ENCODE measurements at places on chromosomes 16 and 17.

- DNase-seq = no peak
Measured at GRCh38 chr17:79085154-79085920, 10.7 kb downstream of the ENGASE start.

GRCh38 chr16:75011634-75012307 is 12.9 kb downstream of the ZNRF1 start:
- DNase-seq = no peak

- DNase-seq = no peak
Measured at GRCh38 chr16:57270221-57271062, 14.0 kb downstream of the PLLP start.

DNA sequence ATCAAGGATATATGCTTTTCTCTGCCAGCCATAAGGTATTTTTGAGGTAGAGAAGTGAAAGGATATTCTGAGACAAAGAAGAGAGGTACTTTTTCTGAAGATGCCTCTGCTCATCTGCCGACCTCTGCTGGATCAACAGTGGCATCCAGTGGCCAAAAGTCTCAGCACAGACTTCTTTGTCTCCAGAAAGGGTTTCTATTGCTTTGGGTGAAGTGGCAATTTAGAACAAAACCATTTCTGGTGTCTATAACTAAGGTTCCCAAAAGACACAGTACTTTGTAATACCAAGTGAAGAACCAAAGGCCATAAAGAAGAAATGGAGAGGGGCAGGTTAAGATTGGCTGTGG is 155.2 kb upstream of the C17orf78 start:
- DNase-seq = no peak

GRCh38 chr17:12549499-12550041 is 116.1 kb upstream of the MYOCD start:
- no peak for DNase-seq

DNA sequence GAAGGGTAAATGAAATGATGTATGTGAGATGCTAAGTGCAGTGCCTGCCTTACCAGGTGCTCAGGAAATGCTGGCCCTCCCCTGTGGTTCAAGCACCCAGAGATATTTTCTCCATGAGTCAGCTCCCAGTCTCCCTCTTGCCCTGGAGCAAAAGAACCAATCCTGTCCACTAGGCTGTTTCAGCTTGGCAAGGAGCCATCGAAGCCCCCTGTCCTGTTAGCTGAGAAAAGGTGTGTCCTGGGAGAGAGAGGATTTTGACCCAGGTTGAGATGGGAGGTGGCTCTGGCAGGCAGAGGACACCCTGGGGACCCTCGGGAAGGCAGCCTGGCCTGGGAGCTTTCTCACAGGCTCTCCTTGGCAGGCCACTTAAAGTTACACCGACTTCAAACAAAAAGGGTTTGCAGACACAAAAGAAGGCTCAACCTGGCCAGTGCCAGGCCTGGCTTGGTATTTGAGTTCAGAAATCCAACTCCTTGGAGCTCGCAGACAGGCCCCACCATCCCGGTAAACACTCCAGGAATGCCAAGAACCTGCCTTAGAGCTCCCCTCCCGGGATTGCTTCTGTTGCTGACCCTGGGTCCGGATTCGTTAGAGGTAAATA is 29.6 kb downstream of the NTN1 start:
- DNase-seq = no peak

- DNase-seq = no peak
Measured at GRCh38 chr17:59151006-59151405, 4.0 kb downstream of the SKA2 start.

GRCh38 chr16:80014241-80014939 is 413.9 kb upstream of the MAF start:
- peak; percentile 88 for DNase-seq

Data from DMS53 (cell line).